ENCODE measurements at places on chromosomes 13 and 19.

- DNase-seq = no peak
Observed at GRCh38 chr19:15859187-15859586, 38.7 kb downstream of the CYP4F2 start.

DNA sequence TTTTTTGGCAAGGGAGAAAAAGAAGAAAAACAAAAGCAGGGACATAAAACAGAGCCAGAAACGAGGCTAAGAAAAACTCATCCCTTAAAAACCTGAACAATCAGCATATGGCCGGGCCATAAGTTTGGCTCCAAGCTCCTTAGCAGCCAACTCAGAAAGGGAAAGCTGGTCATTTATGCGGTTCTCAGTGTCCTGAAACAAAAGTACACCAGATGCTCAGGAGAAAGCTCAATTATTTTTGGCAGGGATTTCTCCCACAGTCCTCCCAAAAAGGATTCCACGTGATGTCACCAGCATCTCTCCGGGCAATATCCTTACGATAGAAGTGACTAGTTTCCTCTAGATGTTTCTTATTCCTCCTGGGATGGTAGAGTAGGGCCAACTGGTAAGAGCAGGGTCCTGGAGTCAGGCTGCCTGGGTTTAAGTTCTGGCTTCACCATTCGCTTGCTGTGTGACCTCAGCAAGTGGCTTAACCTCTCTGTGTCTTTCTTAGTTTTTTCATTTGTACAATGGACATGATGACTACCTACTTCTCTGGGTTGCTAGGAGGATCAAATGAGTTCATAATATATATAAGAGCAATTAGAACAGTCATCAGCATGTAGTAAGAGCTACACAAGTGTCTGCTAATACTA is 34.0 kb downstream of the PIN1 start:
- DNase-seq = no peak

DNA sequence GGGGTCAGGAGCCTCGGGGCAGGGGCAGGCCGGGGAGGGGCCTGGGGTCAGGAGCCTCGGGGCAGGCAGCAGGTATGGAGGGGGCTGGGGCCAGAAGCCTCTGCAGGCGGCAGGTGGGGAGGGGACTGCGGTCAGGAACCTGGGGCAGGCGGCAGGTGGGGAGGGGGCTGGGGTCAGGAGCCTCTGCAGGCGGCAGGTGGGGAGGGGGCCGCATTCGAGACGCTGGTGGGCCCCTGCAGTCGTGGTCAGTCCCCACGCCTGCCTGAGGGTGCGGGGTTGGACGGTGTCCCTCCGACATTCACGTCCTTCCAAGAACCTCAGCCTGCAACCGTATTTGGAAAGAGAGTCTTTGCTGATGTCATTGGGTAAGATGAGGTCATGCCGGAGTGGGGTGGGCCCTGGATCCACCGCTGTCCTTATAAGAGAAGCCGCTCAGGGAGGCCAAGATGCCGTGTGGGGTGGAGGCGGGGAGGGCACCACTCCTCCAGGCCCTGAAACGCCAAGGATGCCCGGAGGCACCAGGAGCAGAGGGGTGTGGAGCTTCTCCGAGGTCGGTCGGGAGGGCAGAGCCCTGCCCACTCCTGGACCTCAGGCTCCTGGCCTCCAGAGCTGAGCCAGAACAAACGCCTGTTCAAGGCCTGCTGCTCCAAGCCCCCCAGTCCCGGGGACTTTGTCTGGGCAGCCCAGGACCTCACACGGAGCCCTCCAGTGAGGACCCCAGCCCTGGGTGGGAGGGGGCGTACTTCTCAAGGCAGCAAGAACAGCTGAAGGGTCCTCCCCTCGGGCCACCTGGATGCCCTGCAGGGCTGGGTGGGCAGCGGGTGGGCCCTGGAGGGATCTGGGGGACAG is 30.1 kb downstream of the PIP5K1C start:
- no peak for DNase-seq

- no peak for DNase-seq
Observed at GRCh38 chr19:12425236-12425887, 15.5 kb downstream of the ZNF443 start.

- DNase-seq = no peak
Observed at GRCh38 chr19:31315652-31316051, 33.6 kb downstream of the TSHZ3 start.

GRCh38 chr19:6476155-6476895 is 5.3 kb downstream of the DENND1C start:
- no peak for DNase-seq

DNA sequence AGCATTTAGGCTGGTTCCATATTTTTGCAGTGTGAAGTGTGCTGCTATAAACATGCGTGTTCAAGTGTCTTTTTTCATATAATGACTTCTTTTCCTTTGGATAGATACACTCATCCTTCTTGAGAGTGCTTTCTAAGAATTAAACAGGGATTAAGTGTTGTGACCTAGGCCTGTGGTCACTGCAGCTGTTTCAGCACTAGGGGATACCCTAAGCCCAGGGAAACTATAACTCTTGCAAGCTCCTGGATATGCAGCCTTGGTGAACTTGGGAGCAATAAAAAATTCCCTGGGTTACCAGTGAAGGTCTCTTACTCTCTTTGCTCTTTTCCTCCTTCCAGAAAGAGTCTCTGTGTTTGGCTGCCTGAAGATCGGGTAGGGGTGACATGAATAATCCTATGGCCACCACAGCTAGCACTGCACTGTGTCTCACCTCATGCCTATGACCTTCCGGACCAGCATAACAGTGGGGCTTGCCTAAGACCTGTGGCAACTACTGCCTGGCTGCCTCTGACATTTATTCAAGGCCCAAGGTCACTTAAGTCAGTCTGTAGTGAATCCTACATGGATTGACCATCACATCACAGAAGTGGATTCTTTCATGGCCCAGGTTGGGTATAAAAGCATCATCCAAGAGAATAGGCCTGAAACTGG is 799.7 kb downstream of the DACH1 start:
- no peak for DNase-seq

GRCh38 chr19:39446365-39447084 is 1.1 kb downstream of the SUPT5H start:
- no peak for DNase-seq

GRCh38 chr19:30178721-30179402 is 193.3 kb upstream of the ZNF536 start:
- DNase-seq = no peak

DNA sequence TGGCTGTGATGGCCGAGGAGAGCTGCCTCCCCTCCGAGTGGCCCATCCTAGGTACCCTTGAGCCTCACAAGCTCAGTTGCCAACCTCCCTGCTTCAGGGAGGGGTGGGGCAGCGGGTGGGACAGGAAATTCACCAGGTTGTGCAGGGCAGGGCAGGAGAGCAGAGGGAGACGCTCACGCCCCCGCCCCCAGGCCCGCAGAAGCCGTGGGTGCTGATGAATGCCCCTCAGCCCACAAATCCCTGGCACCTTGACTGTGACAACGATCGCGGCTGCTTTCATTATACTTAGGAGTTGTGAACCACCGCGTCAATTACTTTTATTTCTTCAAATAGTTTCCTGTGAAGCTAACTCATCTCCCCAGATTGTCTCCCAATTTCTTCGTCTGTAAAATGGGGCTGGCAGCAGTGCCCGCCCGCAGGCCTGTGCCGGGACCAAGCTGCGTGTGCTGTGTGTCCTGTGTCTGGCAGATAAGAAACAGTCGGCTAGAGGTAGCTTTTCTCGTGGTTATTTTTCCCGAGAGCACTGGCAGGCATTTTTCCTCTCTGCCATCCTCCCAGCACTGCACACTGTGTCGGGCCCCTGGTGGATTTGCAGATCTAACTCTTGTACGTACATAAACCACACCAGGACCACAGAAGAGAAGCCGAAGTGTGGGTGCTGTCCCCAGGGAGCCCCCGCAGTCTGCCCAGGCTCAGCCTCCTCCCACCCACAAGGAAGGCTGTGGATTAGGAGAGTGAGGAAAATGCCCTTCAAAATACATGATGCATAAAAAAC is 7.9 kb upstream of the RASA3 start:
- DNase-seq = no peak

GRCh38 chr13:69585656-69586055 is 522.0 kb upstream of the ATXN8OS start:
- DNase-seq = no peak

GRCh38 chr19:46775642-46776258 is 12.6 kb downstream of the SLC1A5 start:
- DNase-seq = no peak

- DNase-seq = no peak
Observed at GRCh38 chr19:55441692-55442321, 1.3 kb downstream of the SHISA7 start.

- no peak for DNase-seq
Observed at GRCh38 chr13:60753641-60754040, 356.6 kb downstream of the TDRD3 start.

DNA sequence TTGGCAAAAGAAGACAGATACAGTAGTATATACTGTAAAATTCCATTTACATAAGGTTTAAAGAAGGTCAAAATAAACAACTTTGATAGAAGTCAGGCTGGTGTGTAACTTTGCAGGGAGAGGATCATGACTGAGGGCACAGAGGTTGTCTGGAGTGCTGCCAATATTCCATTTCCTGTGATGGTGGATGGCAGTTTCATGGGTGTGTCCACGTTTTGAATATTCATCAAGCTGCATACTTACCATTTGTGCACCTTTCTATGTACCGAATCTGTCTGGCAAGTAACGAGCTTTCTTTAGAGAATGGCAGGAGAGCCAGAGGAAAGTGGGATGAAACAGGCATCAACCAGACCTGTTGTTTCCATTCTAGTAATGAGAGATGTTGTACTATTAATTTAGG is 420.5 kb upstream of the HTR2A start:
- DNase-seq = no peak

DNA sequence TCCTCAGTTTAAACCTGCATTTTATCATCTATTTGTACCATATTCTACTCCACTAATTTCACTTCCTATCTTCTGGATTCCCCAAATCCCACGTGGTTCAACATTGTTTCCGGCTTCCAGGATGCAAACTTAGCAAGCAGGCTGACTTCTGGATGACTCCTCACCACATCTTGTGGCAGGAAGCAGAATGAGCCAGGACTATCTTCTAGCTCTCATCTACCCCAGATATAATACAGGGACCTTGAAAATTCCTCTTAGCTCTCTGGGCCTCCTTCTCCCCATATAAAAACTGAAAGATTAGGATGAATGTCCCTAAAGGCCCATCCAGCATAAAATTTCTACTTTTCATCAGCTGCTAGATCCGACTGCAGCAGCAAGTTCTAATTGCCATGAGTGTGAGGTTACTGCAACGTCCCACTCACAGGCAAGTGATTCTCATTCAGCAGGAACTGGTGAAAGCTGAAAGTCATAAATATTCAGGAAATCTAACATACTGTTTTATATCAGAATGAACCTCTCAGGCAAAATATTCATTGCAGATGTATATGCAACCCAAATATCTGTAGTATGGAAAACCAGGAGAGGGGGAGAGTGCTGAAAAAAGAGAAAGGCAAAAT is 93.4 kb downstream of the KCTD12 start:
- DNase-seq = no peak

- no peak for DNase-seq
Observed at GRCh38 chr19:19075126-19075525, 11.3 kb downstream of the SLC25A42 start.

DNA sequence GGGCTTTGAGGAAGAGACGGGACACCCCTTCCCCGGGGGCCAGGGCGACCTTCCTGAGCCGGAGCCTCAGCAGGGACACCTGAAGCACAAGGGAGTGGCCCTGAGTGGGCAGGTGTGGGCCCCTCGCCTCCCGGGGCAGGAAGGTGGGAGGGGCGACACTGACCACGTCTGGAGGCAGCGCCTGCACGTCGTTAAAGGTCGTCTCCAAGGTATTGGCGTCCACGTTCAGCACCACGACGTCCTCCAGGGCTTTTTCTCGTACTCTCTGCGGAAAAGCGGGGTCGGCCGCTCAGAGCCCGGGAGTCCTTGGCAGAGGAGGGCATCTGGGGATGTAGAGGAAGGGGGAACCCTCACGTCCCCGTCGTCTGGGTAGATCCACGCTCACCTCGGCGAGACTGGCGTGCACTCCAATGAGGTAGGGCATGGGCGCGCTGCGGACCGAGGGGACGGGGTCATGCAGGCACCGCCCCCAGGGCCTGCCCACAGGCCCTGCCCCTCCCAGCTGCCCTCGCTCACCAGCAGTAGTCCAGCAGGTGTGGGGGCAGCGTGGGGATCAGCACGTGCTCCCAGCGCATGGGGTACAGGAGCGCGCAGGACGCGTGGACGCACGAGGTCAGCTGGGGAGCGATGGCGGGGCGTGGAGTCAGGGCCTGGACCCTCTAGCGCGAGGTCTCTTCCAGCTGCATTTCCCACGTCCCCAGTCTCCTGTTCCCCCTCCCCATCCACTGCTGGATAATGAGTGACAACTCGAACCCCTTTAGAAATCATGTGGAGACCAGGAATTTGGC is 6.1 kb downstream of the DENND1C start:
- DNase-seq = no peak

- DNase-seq = no peak
Observed at GRCh38 chr13:65453982-65454381, 1776.2 kb downstream of the PCDH9 start.

GRCh38 chr19:3186160-3186688 is 494 bp downstream of the NCLN start:
- DNase-seq = no peak

DNA sequence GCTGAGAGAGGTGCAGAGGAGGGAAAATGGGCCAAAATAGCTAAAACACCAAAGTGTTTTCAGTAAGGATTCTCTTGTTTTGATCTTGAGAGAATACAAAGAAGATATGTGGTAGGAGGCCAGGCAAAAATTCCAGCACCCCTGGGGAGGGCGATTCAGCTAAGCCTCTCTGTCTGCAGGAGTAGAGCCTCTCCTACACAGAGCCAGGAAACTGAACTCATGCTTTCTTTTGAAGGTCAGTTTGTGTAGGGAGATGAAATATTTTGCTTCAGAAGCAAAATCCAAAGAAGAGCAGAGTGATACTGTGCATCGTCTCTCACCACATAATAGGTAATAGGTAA is 565.0 kb downstream of the FGF9 start:
- DNase-seq = no peak

DNA sequence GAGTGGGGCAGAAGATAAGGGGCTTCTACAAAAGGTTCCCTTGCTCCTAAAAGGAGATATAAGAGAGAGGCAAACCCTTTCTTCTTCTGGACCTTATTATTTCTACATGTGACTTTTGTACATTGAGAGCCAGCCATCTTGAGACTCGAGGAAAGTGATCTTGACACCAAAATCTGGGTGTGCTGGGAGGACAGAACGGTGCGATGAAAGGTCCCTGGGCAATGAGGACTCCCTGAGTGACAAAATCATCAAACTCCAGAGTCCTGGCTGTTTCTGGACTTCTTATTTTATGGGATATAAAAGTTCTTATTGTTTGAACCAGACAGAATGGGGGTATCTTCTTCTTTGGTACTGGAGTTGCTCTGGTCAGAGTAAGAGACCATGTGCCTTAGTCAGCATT is 411.0 kb downstream of the ZNF536 start:
- no peak for DNase-seq

DNA sequence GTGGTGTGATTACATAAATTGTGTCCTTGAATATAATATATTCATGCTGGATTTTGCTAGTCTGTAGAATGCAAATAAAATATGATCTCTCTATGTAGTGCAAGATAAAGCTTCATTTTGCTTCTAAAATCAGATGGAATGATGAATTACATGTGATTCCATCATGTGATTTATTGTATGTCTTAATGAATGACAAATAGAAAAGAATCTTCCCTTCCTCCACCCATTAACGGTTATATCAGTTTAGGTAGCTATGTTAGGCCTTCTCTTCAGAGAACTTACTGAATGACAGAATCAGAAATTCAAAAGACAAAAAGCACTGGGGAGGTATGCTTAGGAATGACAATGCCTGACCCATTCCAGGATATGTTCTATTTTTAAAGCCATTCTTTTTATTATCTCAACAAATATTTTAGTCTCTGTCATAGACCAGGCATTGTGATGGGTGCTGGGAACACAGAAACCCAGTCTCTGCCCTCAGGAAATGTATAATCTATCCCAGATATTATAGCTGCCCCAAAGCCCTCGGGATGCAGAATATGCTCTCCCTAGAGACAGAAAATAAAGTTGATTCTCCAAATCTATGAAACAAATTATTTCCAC is 90.6 kb downstream of the TEX26 start:
- no peak for DNase-seq
